Activated CD4-positive, alpha-beta T cell treated with anti-CD3 and anti-CD28 coated beads for 48 hours (primary cell): ENCODE measurements at places on chromosomes 2 and 18.

GRCh38 chr2:187959821-187960220, 331.9 kb upstream of the GULP1 start:
- no peak for DNase-seq

DNA sequence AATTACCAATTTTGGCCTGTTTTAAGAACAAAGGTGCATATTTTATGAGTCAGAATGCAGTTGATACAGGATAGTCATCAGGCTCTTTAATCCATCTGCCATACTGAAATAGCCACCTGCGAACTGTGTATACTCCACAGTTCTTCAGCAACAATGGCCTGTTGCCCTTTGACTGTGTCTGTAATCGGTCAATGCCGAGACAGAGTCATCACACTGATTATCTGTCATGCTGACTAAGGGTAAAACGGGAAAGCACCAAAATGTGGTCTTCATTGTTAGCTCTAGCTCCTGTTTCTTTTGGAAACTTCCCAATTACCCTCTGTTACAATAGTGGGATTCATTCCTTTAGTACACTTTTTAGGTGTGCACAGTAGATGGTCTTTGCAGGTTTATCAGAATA, 871.7 kb downstream of the DPP10 start:
- DNase-seq: no peak

GRCh38 chr2:37456479-37456878, 112.0 kb downstream of the QPCT start:
- no peak for DNase-seq

- peak; percentile 79 for DNase-seq
Observed at GRCh38 chr2:126886211-126886915, 12.3 kb upstream of the TEX51 start.

GRCh38 chr2:139439100-139439499, 658.9 kb upstream of the NXPH2 start:
- DNase-seq: no peak

- no peak for DNase-seq
Observed at GRCh38 chr2:182616471-182617393, 99.3 kb upstream of the DNAJC10 start.

GRCh38 chr18:45081566-45082181, 401.0 kb downstream of the SETBP1 start:
- DNase-seq: no peak

DNA sequence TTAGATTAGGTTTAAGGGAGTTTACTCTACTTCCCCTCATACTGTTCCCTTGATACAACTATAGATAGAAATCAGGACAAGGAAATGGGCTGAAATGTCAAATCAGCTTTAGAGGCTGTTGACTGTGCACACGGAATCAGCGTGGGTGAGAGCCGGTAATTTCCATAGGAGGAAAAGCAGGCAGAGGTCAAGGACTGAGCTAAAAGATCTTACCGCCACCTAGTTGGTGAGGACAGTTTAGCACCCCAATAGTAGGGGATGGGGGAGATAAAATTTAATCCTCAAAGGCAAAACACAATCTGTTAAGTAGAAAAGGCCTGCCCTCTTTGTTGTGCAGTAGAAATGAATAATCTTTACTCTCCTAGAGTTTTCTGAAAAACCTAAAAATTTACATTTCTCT, 1154.5 kb upstream of the CHAC2 start:
- DNase-seq: no peak

- no peak for DNase-seq
Observed at GRCh38 chr2:24354957-24355356, 5.4 kb downstream of the ITSN2 start.

GRCh38 chr18:4586731-4587130, 131.6 kb upstream of the DLGAP1 start:
- no peak for DNase-seq

DNA sequence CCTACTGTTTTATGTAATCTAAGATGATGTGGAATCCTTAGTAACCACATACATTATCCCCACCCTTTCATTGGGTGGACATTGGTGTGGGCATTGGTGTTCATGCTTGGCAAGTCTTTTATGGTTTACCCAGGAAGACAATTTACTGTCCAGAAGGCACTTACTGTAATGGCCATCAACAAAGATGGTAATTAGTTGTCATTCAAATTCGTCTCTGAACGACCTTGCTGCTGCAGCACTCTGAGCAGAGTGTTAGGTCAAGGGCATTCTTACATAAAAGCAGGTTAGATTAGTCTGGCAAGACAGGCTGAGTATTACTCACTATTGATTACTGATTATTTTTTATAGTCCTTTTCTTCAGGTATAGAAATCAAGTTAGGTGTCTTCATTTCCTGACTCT, 447.9 kb downstream of the XIRP2 start:
- no peak for DNase-seq

- DNase-seq: no peak
Observed at GRCh38 chr2:32522770-32523169, 105.1 kb upstream of the TTC27 start.

GRCh38 chr18:64165906-64166305, 17.0 kb upstream of the LINC00305 start:
- DNase-seq: no peak

DNA sequence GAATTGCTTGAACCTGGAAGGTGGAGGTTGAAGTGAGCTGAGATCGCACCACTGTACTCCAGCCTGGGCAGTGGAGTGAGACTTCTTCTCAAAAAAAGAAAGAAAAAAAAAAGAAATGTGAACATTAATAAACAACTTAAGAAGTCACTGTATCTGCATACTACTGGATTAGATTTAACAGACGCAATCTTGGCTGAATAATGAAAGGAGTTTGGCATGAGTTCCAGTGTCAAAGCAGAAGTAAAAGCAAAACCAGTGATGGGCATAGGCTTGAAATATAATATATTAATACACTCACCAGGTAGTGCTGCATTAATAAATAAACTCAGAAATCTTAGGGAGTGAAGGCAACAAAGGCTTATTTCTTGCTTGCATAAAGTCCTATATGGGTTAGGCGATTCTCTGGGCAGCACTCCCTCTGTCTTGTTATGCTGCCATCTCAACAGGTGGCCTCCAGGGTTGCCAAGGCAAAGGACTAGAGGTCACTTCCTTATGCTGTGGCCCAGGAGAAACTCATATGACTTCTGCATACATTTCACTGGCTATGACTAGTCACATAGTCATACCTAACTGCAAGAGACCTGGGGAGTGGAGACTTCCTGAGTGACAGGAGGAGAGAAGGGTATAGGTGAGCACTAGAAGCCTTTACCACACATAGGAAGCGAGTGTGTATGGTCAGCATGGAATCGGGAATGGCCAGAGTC, 296.2 kb upstream of the SPRED2 start:
- no peak for DNase-seq

- DNase-seq: peak; percentile 25
Observed at GRCh38 chr2:237591141-237591881, 777 bp upstream of the RAB17 start.
